Foreskin keratinocyte (primary cell): ENCODE measurements at places on chromosomes 2 and 18. TPM values are rescaled to one million over a fixed set of nuclear protein-coding genes. Genes with fewer than 3 reads are reported as not detected.

Gene UPP2
- total RNA-seq = not detected in 2 replicates

Gene PARD6G
- 18.0 and 19.1 TPM in 2 replicates for total RNA-seq

Gene KLF11
- total RNA-seq = 4.7 and 6.0 TPM in 2 replicates

Gene PTH2R
- not detected in 2 replicates for total RNA-seq

Gene CGREF1
- 0.49 and 1.6 TPM in 2 replicates for total RNA-seq

Gene C2orf92
- 0.58 and 0.71 TPM in 2 replicates for total RNA-seq

Gene CAPN13
- total RNA-seq = not detected in 2 replicates

Gene APOB
- not detected in 2 replicates for total RNA-seq
